ENCODE measurements at places on chromosomes 12 and 14.

DNA sequence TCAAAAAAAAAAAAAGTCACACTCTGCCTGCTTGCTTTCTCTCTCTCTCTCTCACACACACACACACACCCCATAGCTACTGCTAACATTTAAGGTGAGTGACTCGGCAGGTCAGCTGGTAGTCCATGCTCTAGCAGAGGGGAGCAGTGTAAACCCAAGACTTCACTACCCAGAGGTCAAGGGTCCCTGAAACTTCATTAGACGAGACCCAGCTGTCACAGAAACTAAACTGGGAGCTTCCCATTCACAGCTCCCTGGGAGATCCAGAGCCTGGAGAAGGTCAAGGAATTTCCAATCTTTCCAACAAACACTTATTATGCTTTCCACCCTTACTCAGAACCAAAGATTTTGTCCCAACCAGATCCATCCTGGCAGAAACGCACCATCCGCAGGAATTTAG lies 33.2 kb downstream of the CKAP4 start:
- DNase-seq: no peak

GRCh38 chr12:100447381-100447780 lies 26.3 kb upstream of the NR1H4 start:
- no peak for DNase-seq

DNA sequence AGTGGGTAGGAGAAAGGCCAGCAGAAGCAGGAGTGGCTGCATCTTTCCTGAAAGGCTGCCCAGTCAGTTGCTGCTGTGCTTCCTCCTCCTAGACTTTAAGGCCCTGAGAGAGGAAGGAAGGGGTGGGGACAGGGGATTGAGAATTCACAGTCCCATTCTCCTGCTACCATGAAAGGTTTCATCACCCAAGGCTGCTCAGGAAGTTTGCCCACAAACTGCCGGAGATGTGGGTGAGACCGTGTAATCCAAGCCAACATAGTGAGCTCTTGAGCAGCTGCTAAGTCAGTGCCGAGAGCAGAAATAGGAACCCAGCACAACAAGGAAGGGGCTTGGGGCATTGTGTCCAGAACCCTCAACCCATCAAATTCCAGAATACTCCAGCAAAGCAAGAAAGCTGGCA lies at the start of gene CTSG:
Gene CTSG, minus strand, starts transcription at position 69 of the 400 bp plus-strand sequence. Its CDS starts 27 bp downstream, at position 42.
- DNase-seq: no peak

DNA sequence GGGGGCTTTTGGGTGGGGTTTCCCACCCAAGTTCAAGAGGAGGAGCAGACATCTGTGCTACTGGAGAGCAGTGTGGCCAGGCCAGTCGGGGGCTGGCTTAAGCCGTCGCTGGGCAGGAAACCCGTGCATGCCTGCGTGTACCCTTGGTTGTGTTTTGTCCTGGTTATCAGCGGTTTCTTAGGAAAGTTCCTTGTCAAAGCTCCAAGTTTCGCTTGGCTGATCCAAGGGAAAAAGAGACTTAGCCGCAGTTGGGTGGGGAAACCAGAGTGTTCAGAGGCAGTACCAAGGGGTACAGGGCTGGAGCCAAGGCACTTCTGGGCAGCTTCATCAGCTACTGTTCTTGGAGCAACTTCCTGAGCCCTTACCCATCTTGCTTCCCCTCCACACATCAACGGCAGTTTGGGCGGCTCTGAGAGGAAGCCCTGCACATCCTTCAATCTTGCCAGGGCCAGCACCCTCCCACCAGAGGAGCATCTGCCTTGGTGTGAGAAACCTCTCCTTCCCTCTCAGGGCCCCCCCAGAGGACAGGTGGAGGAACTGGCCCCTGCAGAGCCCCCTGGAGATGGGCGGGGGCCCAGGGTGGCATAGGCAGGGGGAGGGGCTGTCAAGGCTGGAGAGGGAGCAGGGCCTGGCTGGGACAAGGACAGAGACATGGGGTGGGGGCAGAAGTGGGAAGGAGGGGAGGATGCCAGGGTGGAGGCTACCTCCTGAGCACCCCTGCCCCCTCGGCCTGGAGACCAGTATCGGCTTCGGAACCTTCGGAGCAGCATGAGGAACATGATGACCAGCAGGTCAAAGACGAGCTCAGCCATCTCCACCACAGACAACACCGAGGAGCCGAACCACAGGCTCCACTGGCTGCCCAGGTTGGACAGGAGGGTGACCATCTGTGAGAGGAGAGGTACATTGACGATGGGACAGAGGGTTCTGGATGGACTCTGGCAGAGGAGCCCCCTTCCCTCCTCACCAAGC lies 5.8 kb upstream of the TNFRSF1A start:
- DNase-seq: no peak

DNA sequence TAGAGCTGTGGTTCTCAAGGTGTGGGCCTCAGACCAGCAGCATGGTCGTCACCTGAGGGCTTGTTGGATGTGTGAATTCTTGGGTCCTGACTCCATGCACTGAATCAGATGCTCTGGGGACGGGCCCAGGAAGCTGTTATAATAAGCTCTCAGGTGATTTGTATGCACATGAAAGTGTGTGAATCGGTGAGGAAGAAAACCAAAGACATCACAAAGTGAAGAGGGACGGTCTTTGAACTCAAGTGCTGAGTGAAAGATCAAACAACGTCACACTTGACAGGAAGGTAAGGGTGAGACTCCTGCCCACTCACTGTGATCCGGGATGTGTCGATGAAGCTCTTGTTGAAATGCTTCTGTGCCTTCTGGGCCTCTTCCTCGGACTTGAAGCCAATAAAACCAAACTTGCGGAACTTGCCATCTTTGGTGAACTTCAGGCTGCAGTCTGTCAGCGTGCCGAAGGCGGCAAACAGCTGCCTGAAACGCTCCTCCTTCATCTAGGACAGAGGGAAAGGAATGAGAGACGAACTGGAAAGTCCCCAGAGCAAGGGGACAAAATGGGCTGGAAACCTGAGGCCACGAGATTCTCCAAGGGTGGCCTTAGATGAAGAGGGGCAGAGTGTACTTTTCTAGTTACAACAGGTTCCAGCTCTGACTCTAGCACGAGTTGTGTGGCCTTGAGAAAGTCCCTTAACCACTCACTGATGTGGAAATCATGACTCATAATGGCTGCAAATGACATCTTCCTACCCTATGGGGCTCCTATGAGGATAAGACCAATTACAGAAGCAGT lies 4.0 kb downstream of the RBM19 start:
- no peak for DNase-seq

- DNase-seq: no peak
Observed at GRCh38 chr12:109760930-109761921, 47.6 kb downstream of the FAM222A start.

- no peak for DNase-seq
Observed at GRCh38 chr14:90295870-90296516, 35.7 kb downstream of the NRDE2 start.

DNA sequence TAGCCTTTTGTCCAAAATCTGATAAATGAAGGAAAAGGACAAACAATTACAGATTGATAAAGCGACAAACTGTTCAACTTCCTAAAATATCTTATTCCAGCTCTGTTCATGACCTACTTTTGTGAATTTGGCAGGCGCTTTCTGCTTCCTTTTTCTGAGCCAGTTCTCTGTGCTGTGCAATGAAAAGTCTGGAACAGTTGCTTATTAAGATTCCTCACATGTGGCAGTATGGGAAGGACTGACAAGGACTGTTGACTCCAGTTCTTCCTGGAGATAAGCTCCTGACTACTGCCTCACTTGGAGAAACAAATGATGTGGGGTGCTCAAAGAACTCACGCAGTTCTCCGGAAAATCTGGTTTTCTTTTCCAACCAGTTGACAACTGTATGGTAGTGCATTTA lies 58.3 kb upstream of the ANP32D start:
- no peak for DNase-seq

GRCh38 chr12:12699345-12699744 lies 3.4 kb upstream of the GPR19 start:
- DNase-seq: no peak

- no peak for DNase-seq
Observed at GRCh38 chr12:45298721-45299692, 83.1 kb downstream of the ANO6 start.

GRCh38 chr14:43595096-43595772 lies 911.8 kb downstream of the FSCB start:
- no peak for DNase-seq

DNA sequence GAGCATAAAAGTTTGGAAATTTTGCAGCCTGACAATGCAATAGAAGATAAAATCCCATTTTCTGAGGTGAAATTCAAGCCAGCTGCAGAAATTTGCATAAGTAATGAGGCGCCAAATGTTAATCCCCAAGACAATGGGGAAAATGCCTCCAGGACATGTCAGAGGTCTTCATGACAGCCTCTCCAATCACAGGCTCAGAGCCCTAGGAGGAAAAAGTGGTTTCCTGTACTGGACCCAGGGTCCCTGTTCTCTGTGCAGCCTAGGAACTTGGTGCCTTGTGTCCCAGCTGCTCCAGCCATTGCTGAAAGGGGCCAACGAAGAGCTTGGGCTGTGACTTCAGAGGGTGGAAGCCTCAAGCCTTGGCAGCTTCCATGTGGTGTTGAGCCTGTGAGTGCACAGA lies 1218.1 kb downstream of the GALC start:
- DNase-seq: no peak

- DNase-seq: no peak
Observed at GRCh38 chr12:105741786-105742566, 396.8 kb downstream of the NUAK1 start.

GRCh38 chr12:122982963-122983788 lies 2.7 kb downstream of the ARL6IP4 start:
- no peak for DNase-seq

DNA sequence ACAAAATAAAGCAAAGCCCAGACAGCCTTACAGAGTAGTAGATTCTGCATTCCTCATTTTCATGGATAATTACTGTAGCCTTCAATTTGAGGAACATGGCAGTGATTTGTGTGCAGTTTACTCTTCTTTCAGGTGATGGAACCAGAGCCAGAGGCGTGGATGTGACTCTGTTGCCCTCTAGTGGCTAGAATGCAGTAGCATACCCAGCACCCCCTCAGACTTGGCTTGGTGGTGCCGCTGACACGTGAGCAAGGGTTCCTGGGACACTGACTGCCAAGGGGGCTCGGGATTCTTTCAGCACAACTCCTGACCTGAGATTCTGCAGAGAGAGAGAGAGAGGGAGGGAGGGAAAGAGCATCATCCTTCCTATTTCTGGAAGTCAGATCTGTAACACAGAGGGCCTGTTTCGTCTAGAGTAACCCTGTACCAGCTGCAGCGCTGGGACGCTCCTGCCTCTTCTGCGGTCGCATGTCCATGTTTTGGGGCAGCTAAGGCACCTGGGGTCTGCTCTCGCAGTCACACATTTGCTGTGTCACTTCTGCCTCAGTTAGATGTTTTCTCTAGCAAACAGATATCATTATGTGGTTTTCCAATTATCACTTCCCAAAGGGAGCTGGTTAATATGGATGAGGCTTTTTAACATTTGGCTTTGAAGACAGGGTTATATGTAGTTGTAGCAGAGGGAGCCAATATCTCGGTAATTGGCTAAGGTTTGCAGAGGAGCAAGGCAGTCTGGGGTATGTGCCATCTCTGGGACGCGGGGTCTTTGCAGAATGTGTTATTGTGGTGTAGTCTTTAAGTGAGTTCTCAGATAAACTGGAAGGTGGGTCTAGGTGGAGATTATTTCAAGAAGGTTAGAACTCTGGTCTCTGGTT lies 428.1 kb downstream of the NRXN3 start:
- DNase-seq: peak; percentile 9

- DNase-seq: no peak
Observed at GRCh38 chr12:91718326-91718725, 427.3 kb downstream of the BTG1 start.

DNA sequence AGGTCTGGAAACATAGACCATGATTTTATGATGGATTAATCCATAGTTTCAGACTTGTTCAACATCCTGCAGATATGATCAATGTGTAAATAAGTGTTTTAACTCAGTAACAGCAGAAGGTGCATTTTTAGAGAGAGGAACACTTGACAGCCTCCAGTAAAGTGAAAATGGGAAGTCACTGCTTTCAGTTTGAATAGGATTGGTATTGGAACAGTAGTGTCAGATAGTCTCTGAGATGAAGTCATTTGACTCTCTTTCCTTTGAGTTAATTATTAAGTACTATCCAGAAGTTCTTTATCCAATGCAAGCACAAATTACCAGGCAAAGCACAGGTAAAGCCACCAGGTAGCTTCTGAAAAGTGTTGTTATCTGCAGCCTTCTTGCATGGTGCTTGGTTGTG lies 14.5 kb upstream of the NAV3 start:
- no peak for DNase-seq

GRCh38 chr12:116455540-116456329 lies 103.4 kb upstream of the MAP1LC3B2 start:
- no peak for DNase-seq

DNA sequence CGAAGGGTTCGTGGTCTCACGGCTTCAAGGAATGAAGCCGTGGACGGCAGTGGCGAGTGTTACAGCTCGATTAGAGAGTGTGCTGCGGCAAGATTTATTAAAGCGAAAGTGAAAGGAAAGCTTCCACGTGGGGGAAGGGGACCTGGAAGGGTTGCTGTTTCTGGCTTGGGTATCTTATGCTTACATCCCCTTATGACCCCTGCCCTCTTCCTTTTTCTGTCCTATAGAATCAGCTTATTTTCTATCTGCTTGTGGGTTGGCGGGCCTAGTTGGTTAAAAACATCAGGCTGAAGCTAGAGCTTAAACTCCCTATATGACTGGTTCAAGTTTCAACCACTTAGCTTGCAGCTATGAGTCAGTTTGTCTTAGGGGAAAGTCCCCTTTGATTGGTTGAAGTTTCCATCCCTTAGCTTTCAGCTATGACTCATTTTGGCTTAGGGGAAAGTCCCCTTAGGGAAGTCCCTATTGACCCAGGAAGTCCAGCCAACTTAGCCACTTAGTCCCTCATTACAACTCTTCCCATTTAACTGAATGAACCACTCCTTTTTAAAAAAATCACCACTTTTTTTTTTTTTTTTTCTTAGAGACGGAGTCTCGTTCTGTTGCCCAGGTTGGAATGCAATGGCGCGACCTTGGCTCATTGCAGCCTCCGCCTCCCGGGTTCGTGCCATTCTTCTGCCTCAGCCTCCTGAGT lies 1494.7 kb upstream of the TMEM132C start:
- peak; percentile 16 for DNase-seq

GRCh38 chr14:64641760-64642159 lies 62.5 kb upstream of the PLEKHG3 start:
- DNase-seq: no peak

DNA sequence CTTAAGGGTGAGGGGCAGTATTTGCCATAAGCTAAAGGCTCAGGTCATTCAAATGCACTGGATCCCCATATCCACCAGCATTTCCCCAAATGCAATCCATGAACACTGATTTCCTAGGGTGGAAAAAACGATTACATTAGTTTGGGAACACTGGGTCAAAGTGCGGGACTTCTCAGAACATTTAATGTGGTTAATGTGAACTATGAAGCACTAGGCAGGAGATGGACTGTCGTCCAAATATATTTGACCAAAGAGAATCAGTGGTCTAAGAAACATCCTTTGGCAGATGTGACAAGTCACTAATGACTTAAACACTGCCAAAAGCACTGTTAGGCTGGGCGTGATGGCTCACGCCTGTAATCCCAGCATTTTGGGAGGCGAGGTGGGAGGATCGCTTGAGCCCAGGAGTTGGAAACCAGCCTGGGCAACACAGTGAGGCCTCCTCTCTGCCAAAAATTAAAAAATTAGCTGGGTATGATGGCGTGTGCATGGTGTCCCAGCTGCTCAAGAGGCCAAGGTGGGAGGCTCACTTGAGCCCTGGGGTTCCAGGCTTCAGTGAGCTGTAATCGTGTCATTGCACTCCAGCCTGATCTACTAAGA lies 205.4 kb downstream of the CALM1 start:
- no peak for DNase-seq

GRCh38 chr12:84814664-84815245 lies 97.8 kb downstream of the SLC6A15 start:
- no peak for DNase-seq
